ENCODE measurements at places on chromosomes 4 and X.

DNA sequence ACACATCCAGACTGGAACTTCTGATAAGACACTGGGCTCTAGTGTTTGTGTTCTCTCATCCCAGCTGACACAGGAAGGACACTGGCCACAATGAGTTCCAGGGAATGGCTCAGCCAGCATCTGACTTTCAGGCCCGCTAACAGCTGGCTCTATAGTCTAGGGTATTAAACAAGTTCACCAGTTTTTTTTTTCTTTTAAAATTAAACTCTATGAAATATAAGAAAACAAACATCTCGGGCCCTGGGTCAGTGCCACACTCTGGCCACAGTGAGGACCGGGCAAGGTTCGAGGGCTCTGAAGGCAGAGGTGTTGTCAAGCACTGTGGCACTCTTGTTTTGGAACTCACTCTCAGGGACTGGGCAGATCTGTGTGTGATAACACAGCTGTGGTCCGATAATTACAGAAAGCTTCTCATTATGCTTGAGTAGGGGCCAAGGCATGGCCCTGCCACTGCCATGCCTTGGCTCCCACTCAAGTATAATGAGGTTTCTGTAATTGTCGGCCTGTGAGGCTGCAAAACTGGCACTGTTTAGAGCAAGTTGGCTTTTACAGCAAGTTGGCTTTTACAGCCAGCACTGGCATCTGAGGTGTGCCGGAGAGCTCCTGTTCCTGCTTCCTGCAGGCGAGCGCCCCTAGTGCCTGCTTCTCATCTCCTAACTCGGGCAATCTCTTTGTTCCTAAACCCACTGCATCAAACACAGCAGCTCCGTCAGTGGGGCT, 62.8 kb downstream of the PPP1R2C start:
- DNase-seq = no peak

- DNase-seq = no peak
Measured at GRCh38 chrX:17662391-17662790, 74.9 kb upstream of the SCML1 start.

DNA sequence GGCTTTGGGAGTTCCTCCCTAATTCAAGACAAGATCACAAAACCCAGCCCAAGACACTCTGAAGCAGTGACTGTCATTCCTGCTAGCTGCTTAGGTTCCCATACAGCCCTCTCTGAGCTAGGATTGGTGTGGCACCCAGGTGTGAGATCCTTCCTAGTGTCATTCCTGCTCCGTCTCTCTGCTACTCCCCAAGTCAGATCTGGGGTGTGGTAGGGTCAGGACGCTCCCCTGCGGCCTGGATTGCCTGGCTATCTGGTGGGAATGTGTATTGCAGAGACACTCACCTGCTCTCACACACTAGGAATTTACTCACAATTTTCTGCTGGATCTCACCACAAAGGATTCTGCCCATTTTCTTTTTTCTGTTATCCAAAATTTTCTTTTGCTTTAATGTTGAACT, 560.8 kb upstream of the ATOH1 start:
- DNase-seq = no peak

- DNase-seq = no peak
Measured at GRCh38 chr4:185470501-185471195, 885 bp downstream of the CCDC110 start.

- DNase-seq = no peak
Measured at GRCh38 chr4:15883610-15884243, 54.8 kb downstream of the FGFBP1 start.

GRCh38 chrX:150813922-150814321, 84.5 kb downstream of the CD99L2 start:
- DNase-seq = no peak

DNA sequence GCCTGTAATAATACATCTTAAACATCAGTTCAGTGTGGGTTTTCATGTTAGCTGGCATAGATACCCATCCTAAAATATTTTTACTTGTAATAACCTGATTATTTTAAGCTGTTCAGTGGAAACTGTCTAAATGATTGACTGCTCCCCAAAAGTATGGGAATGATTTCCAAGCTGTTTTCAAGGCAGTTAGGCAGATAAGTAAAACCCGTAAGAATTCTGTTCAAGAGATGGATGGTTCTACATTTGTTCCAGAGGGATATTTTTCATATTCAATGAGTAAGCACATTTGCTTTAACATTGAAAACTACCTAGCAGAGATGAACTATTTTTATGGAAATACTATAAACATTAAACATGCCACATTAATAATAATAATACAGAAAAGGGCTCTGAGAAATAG, 161.1 kb downstream of the UNC5C start:
- DNase-seq = no peak

- no peak for DNase-seq
Measured at GRCh38 chrX:44244008-44244407, 99.5 kb downstream of the EFHC2 start.

DNA sequence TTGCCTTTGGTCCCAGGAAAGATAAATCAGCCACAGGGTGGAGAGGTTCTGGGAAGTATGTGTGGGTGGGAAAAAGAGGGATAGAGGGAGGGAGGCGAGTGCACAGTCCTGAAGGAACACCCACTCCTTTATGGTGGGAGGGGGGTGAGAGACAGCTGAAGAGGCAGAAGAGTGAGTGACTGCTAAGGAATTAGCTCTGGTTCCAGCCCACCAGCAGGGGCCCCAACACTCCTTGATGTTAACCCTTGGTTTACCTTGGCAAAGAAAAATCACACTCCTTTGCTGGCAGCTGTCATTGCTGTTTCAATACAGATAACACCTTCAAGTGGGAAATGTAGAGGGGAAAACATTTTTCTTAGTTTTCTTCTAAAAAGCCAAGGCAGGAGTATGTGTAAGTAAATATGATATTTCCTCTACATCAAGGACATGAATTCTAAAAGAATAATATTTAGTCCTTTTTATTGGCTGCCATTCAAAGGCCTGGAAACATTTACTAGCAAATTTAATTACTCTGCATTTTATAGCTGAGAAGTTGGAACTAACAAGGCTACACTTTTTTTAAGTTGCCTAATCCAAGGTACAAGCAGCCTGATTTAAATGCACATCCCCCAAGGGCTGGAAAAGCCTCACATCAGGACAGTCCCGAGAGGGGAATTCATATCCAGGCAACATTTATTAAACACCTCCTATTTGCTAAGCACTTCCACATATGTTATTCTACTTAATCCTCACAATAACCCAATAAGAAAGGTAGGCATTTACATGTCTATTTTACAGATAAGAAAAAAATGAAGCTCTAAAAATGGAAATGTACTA, 81.7 kb downstream of the HS6ST2 start:
- no peak for DNase-seq

- no peak for DNase-seq
Measured at GRCh38 chr4:13920901-13921300, 293.4 kb upstream of the BOD1L1 start.

DNA sequence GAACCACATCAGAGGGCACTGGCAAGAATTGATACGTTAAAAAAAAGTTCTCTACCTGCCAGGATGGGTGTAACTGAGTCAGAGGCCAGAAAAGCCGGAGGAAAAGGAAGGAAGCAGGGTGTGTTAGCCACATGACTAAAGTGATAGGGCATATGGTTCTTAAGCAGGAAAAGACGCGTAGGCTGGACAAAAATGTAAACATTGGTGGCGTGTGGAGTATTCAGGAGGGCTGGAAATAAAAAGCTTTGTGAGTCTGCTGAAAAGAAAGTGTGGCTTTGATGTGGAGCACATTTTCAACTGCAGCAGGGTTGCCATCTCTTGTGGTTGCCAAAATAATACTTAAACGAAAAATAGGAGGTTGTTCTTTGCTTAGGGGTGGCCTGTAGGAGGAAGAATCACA, 186.5 kb upstream of the RPL34 start:
- DNase-seq = no peak

GRCh38 chr4:46386570-46386969, 3.4 kb downstream of the GABRA2 start:
- no peak for DNase-seq

GRCh38 chrX:77788050-77788449, 2.0 kb upstream of the ATRX start:
- DNase-seq = peak; percentile 66

DNA sequence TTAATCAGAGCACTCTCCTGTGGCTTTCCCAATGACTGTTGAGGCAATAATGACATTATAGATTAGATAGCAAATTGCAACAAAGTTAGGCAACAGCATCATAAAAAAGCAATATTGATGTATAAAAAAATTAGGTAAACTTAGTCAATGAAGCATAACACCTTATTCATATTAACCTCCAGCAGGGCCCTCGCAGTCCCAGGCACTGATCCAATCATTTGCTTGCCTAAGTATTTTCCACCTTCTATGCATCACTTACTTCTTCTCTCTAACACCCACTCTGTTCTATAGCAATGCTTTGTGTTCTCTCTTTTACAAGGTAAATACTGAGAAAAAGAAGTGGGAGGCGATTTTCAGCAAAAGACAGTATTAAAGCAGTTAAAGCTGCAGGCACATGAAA, 833.5 kb upstream of the ADGRL3 start:
- no peak for DNase-seq

GRCh38 chr4:123093236-123093635, 170.8 kb upstream of the NUDT6 start:
- DNase-seq = no peak

- no peak for DNase-seq
Measured at GRCh38 chr4:148778980-148779675, 336.9 kb upstream of the NR3C2 start.

All from hematopoietic multipotent progenitor cell treated with erythropoietin and hydrocortisone succinate and interleukin-3 and kit ligand, for 15 days (in vitro differentiated cells).